Dermis microvascular lymphatic vessel endothelial cell (primary cell): ENCODE measurements at places on chromosomes 11 and 22. TPM values are rescaled to one million over a fixed set of nuclear protein-coding genes. Genes with fewer than 3 reads are reported as not detected.

DNA sequence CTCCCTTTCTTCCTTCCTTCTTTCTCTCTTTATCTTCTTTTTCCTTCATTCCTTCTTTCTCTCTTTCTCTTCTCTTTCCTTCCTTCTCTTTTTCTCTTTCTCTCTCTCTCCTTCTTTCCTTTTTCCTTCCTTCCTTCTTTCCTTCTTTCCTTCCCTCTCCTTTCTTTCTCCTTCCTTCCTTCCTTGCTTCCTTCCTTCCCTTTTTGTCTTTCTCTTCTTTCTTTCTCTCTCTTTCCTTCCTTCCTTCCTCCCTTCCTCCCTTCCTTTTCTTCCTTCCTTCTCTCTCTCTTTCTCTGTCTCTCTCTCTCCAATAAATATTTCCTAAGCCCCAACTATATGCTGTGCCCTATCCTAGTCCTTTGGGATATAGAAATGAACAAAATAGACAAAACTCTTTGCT lies 60.5 kb downstream of the CACNG2 start:
- DNase-seq = no peak

GRCh38 chr11:35951680-35952079 lies 7.8 kb downstream of the LDLRAD3 start:
- no peak for DNase-seq

DNA sequence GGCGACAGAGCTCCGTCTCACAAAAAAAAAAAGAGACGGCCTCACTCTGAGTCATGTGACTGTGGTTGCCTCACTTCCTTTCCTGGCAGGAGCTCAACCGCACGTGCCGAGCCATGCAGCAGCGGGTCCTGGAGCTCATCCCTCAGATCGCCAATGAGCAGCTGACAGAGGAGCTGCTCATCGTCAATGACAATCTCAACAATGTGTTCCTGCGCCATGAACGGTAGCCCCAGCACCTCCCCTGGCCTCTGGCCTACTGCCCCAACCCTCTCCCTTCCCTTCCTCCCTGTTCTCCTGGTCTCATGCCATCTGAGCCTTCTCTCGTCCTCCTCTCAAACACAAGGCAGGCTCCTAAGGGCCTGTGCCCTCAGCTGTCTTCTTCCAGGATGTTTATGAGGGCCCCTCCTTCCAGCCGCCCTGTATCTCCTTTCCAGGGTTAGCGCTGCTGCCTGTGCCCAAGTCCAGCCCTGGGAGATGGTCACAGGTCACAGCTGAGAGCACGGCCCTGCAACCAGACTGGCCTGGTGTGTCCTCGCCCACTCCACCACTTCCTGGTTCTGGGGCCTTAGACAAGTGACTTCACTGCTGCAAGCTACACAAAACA lies 30.7 kb downstream of the TOM1 start:
- peak; percentile 87 for DNase-seq

DNA sequence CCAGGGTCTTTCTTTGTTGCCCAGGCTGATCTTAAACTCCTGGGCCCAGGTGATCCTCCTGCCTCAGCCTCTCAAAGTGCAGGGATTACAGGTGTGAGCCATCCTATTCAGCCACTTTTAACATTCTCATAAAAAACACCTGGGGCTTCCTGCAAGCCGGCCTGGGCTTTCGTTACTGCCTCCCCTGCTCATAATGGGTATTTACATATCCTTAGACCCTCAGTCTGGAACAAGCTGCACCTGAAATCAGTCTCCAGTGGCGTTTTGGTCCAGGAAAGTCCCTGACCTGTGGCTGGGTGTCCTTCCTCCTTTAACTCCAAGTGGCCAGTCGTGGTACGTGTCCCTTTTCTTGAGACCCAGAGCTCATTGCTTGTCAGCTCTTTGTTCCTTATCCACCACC lies 320.7 kb downstream of the TMEM135 start:
- no peak for DNase-seq

DNA sequence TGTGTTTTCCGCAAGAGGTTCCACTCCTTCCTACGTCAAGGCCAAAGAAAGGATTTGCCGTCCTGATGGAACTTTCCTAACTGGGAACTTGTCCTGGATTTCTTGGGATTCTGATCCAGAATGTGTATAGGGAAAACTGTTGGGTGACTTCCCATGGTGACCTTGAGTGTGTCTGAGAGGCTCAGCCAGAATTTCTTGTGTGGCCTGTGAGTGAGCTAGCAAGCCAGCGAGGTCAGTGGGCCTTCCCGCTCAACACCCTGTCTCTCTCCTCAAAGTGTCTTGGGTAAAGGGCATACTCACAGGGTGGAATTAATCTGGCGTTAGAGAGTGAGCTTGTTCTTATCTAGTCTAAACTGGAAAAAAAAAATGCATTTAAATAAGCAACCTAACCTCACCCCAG lies 20.4 kb downstream of the ZNRF3 start:
- DNase-seq = no peak

GRCh38 chr11:66388780-66389386 lies 17.3 kb upstream of the SLC29A2 start:
- peak; percentile 76 for DNase-seq

- no peak for DNase-seq
These were observed 13.5 kb upstream of the ZNF74 start for GRCh38 chr22:20380486-20380885.

DNA sequence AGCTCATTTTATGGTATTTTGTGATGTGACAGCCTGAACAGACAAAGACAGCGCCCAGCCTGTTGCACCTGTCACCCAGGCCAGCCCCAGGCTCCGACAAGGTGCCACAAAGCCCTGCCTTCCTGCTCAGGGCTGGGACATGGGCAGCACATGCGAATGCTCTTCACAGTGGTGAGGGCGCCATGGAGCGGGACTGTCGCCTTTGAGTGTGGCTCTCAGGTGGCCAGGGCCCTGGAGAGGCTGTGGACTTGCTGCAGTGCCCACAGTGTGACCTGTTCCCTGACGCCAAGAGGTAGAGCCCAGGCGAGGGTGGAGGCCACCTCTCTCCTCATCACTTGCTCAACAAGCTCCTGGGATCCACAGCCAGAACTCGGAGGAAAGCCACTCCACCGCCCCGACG lies 346.3 kb downstream of the SHANK2 start:
- DNase-seq = no peak

DNA sequence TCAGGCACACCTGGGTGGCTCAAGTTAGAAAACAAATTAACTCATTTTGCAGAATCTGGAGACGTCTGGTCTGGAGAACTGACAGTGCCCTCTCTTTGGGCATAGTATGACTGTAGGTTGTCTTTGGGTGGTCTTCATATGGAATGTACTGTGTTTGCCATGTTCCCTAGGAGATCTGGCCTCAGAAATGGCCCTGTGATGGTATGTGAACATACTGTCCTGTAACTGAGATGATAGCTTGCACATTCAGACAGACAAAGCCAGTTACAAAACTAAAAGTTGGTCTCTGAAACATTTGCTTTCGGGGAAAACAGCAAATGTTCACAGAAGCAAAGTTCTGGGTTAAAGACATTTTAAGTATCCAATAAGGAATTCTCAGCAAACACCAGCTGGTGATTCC lies 29.7 kb downstream of the CD44 start:
- no peak for DNase-seq

- DNase-seq = no peak
These were observed 52.2 kb downstream of the GAB2 start for GRCh38 chr11:78365381-78365792.

DNA sequence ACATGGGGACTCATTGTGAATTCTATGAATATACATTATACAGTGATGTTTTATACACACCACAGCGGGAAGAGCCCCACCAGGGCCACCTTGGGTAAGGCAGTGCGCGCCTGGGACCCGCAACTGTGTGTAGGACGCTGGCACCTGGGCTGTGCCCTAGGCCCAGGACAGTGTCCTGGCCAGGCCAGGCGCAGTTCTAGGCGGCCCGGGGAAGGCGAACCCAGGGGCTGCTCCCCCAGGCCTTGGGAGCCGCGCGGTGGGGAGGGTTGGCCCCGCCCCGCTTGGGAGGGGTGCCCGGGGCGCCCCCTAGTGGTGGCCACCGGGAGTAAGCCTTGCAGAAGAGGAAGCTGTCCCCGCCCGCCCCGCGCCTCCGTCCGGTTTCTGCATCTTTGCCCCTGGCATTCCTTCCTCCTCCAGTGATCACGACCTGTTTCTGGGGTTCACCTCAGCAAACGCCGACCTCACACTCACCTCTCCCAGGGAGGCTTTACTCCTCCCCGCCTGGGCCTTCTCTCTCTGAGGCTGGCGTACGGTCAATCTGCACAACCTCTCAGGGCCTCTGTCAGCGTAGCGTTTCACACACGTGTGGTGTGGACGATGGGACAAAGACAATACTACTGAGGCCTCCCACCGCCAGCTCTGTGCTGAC lies 9.5 kb upstream of the EHD1 start:
- DNase-seq = no peak

DNA sequence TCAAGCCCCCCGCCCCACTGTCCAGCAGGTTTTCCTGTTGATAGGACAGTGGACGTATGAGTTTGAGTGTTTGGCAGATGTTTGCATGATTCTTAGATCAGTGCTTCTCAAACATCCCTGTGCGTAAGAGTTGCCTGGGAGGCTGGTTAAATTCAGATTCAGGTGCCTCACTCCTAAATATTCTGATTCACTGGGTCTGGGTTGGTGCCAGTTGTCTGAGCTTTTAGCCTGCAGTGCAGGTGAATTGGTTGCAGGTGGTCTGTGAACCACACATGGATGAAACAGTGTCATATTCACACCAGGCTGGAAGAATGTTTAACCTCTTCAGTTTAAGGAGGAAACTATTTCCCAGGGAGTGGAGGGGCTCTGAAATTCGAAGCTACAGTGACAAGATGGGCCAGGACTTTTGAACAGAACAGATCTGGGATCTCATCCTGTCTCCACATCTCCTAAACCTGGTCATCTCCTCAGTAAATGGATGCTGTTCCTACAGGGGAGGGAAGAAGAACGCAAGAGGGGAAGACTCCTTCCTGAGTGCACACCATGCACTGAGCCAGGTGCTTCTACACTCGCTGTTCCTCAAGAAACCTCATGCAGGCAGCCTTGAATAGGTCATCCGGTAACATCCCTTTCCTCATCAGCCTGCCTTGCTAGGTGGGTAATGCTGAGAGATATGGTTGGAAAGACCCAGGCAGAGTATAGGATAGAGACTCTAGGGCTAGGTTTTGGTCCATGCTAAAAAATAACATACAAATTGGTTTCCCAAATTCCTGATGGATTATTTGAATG lies 47.8 kb downstream of the TEAD1 start:
- DNase-seq = no peak

GRCh38 chr11:108734956-108735559 lies 70.2 kb downstream of the DDX10 start:
- DNase-seq = no peak

DNA sequence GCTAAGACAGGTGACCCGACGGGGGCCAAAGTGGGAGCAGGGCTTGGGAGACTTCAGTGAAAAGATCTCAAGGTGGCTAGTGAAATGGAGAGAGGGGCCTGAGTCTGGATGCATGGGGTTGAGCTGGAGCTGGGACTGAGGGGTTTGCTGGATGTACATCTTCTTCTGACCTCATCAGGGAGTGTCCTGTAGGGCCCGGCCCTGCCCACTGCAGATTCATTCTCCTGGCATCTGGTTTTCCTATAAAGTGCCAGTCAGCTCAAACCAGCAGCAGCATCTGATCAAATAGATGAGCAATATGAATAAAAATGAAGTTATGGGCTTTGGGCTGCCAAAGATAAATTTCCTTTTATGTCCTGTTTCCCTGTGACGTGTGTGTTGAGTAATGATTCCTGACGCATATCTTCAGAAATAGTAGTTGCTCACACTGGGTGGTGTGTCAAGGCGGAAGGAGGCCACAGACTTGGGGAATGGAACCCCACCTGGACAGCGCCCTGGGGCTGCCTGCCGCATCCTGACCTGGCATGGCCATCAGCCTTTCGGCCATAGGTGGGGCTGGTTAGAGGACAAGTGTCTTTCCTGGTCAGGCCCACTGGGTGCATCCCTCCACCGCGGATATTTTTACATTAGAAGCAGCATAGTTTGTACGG lies 135.4 kb downstream of the OSBP2 start:
- DNase-seq = peak; percentile 66

- no peak for DNase-seq
These were observed 11.6 kb downstream of the OPCML start for GRCh38 chr11:133520707-133521106.

The GPR83 gene
- total RNA-seq = under 0.01 TPM in 1 of 2 replicates, not detected in the other

The ASCL2 gene
- not detected in 2 replicates for total RNA-seq

The TRAF6 gene
- 7.1 and 9.7 TPM in 2 replicates for total RNA-seq

The SLCO2B1 gene
- total RNA-seq = 5.0 and 8.2 TPM in 2 replicates

The CCS gene
- total RNA-seq = 28.0 and 34.6 TPM in 2 replicates

The BATF2 gene
- total RNA-seq = 0.39 and 0.63 TPM in 2 replicates
